Activated T-helper 1 cell treated with anti-CD3 and anti-CD28 coated beads, Interleukin-12 subunit alpha, Interleukin-12 subunit beta, Interleukin-2, Interleukin-4 antibody, amounts not matched to agents 30 ng/mL and 10 ng/mL and 1 ng/mL, durations not matched to agents 14 hours and 24 hours and 36 hours (primary cell): ENCODE measurements at places on chromosomes 4 and X. TPM values are rescaled to one million over a fixed set of nuclear protein-coding genes. Genes with fewer than 3 reads are reported as not detected.

GRCh38 chr4:7348946-7349900 lies 85.5 kb downstream of the PSAPL1 start:
- no peak overlapping the region for H3K27ac ChIP-seq
- H3K4me1 ChIP-seq: no peaks in the 10 kb centered on the region
- no peak for DNase-seq
- H3K27me3 ChIP-seq: peaks cover 2% of the 10 kb centered on the region
- H3K36me3 ChIP-seq: no peaks in the 10 kb centered on the region

GRCh38 chrX:123330229-123330942 lies 146.3 kb downstream of the GRIA3 start:
- no peak for DNase-seq
- no peak overlapping the region for H3K27ac ChIP-seq
- H3K27me3 ChIP-seq: no peaks in the 10 kb centered on the region

SOX3 gene
- not detected in 2 replicates for total RNA-seq

SLC25A31 gene
- not detected in 2 replicates for total RNA-seq

DNA sequence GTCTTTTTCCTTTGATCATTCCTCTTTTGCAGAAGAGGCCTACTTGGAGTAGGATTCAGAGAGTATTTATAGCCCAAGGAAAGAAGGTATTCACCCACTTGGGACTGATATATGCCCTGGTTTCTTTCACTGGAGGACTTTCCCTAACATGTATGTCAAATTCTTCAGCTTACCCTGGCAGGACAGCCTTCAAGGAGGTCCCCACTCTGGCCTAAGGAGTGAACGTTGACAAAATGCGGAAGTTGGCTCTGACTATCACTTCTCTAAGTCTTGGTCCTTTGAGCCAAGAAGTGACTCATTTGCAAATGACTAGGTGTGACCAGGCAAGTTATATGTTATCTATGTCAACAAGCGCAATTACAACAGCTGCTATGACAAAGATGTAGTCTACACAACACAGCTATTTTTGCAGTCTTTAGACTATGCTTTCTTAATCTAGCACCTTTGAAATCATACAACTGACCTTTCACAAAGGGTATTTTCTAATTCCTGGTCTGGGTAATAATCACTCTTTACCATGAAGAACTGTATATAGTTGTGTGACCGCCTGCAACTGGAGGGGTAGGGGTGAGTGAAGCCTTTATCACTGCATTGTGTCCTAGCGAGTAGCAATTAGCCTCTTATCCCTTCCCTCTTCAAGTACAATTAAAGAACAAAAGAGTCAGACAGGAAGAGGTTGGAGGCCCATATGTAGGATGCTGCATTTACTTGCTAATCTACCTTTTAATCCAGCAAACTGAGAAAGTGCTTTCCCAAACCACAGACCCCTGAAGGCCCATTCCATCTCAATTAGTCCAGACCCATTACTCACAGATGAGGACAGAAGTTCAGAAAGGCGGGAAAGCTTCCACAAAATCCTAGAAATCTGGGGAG lies 50.1 kb downstream of the RASGEF1B start:
- H3K27me3 ChIP-seq: no peaks in the 10 kb centered on the region
- no peak overlapping the region for H3K4me3 ChIP-seq
- peaks cover 5% of the 10 kb centered on the region for H3K4me1 ChIP-seq
- H3K27ac ChIP-seq: no peak overlapping the region

DNA sequence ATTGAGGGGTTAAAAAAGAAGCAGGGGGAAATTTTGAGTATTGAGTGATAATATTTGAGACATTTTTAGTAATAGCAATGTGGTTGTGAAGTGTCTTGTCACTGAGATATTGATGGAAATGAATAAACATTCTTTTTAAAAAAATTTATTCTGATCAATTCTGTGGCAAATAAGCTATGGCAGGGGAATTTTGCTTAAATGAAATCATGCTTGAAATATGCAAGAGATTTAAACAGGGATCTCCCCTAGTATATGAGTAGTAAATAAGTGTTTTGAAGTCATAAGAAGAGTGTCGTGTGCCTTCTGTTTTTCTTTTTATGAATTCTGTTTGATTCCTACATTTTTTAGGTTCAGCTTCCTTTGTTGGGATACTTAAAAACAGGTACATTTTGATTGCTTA lies 23.2 kb downstream of the IL15 start:
- H3K36me3 ChIP-seq: no peaks in the 10 kb centered on the region
- H3K4me3 ChIP-seq: no peak overlapping the region
- no peak for DNase-seq
- no peak overlapping the region for H3K27ac ChIP-seq
